NCI-H82 (cell line): ENCODE measurements at places on chromosomes 12 and 14.

DNA sequence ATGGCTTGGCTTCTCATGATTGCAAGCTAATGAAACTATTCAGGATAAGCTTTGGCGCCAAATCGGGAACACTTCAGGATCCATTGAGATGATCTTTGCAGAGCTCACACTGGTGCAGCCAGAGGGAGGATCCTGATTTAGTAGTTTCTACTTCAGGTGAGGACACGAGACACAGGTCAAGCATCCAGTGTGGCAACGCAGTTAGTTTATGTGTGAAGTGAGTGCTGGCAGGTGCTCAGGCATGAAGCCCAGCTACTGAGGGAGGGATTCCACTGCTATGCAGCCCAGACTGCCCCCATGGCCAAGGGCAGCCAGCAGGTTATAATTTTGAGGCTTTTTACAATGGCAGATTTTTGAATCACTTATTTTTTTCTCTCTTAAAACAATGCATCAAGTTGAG is 113.5 kb upstream of the PCED1B start:
- no peak for DNase-seq

DNA sequence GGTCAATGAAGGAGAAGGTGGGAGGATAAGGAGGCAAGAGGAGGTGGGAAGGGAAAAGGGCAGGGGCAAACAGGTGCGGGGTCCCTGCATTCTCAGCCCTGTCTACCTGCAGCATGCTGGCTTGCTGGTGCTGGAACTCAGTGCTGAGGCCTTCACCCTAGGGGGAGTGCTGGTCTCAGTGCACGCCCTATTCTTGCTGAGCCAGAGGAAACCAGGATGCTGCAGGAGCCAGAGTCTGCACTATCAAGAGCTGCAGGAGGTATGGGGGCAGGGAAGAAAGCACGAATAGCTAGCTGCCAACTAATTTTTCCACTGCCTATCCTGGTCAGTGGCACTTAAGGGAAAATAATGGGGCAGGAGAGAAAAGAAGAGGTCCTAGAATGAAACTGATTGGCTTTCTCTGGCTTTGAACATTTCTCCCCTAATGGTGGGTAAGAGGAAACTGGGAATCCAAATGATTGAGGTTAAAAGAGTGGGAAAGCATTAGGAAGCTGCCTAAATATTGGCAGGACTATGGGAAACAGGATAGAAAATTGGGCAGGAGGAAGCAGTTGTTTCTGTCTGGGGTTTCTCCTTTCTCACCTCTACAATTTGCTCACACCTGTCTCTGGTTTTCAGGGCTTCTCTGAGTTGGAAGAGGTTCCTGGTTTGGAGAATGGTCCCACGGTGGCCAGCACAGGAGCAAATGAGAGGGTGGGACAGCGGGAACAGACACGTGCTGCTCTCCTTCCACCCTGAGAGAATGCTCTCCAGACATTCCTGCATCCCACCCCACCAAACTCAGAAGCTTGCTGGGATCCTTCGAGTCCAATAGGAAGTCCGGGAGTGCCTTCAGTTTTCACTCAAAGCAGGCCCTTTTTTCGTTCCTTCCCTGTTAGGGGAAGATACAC is 1.9 kb downstream of the TMEM253 start:
- DNase-seq: peak; percentile 30

GRCh38 chr12:51926064-51926632 is 18.8 kb downstream of the ACVRL1 start:
- no peak for DNase-seq

DNA sequence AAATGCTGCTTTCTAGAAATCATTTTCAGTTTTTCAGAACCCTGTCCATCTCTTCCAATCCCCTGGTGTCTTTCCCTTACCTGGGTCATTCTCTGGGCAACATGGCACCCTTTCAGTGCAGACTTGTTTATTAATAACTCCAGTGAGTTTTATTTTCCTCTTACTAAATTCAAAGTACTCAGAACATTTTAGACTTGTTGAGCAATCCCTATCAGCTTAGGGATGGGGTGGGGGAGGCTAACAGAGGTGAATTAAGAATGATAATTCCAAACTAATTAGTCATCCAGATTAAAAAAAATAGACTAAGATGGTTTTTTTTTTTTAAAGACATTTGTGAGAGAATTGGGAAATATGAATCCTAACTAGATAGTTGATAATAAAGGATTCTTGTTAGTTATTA is 10.7 kb downstream of the GPRC5A start:
- no peak for DNase-seq

DNA sequence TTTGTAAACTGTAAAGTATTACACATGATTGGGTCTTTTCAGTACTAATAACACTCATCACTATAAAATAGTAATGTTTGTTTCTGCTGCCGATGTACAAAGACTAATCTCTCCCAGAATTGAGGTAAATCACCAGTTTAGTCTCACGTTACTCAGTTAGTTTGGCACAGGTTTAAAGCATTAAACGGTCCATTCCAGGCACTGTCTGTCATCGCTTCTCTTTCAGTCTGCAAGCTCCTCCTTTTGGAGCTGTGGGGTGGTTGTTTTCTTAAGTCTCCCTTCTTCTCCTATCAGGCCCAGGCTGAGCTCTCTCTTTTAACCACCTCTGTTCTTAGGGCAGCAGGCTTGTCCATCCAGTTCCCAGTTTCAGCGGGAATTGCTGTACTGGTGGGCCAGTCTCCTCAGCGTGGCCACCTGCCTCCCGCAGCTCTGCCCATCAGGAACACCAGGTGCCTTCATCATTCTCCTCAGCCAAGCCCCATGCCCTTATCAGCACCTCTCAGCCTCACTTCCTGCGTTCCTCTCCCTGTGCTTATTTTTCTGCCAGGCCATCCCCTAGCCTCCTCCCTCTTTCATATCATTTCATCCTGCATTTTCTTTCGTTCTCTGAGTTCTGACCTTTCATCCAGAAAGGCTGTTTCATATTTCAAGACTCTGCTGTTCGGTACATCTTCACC is 149.0 kb downstream of the TGFB3 start:
- DNase-seq: no peak

- DNase-seq: no peak
These were observed 13.0 kb upstream of the TRAF3 start for GRCh38 chr14:102764220-102764671.

DNA sequence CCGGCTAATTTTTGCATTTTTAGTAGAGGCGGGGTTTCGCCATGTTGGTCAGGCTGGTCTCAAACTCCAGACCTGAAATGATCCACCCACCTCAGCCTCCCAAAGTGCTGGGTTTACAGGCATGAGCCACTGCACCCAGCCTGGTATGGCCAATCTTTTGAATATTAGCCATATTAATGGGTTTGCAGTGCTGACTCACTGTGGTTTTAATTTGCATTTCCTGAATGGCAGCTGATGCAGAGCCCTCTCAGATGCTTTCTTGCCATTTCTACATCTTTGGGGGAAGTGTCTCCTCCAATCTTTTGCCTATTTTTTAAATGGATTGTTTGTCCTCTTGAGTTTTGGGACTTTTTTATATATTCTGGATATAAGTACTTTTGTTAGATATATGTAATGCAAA is 55.5 kb upstream of the NPAS3 start:
- no peak for DNase-seq

- peak; percentile 100 for DNase-seq
These were observed 1.2 kb downstream of the PPP1R3E start for GRCh38 chr14:23301288-23301968.

DNA sequence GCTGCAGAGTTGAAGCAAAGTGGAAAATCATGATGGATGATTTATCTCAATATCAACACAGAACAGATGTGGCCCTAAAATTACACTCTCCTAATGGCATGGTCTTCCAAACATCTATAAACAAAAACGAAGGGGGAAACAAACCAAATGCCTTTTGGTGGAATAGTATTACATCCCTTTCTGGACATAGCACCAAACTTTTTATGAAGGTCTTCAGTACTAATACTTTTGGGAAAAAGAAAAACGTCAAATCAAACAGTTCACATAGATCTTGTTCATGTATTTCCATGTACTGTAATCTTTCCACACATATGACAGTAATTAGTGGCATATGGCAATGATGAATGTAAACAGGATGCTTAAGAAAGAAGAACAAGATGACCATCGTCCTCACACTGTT is 22.9 kb upstream of the ANAPC7 start:
- peak; percentile 82 for DNase-seq

DNA sequence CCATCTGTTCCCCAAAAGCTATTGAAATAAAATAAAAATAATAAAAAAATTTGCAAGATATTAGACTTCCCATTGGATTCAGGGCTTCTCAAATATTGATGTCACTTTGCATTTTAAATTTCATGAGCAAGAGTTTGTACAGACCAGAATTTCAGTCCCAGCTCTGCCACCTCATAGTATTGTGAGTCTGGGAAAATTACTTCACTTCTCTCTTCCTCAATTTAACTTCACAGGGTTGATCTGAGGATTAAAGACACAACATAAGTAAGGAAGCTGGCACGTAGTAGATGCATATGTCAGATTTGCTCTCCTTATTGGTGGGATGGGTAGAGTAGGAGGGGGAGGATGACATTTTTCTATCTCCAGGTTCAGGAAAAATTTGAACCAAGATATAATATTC is 32.8 kb downstream of the COX8C start:
- no peak for DNase-seq

DNA sequence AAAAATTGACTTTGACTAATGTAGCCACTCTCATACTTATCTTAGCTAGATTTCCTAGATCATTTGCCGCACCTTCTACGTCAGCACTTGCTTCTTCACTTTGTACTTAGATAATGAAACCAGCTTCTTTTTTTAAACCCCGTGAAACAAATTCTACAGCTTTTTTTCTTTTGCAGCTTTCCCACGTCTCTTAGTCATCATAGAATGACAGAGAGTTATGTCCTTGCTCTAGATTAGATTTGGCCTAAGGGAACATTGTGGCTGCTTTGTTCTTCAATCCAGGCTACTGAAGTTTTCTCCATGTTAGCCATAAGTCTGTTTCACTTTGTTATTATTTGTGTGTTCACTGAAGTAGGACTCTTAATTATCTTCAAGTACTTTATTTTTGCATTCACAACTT is 94.9 kb downstream of the SLCO1A2 start:
- DNase-seq: no peak

GRCh38 chr12:4483885-4484823 is 38.5 kb upstream of the FGF6 start:
- DNase-seq: peak; percentile 42

DNA sequence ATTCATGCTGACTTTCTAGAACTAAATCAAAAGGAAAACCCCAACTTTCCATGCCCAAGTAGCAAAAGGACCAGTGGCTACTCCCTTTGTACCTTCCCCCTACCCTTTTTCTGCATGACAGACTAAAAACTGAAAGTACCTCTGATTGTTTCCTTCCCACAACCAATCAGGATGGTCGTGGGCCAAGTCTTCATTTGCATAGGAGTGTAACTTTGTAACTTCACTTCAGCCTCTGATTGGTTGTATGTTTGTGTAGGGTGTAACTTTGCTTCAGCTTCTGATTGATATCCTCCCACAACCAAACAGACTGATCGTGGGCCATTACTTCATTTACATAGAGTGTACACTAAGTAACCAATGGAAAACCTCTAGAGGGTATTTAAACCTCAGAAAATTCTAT is 96.5 kb downstream of the DENND5B start:
- no peak for DNase-seq

GRCh38 chr14:29039171-29039570 is 272.6 kb downstream of the FOXG1 start:
- peak; percentile 41 for DNase-seq

DNA sequence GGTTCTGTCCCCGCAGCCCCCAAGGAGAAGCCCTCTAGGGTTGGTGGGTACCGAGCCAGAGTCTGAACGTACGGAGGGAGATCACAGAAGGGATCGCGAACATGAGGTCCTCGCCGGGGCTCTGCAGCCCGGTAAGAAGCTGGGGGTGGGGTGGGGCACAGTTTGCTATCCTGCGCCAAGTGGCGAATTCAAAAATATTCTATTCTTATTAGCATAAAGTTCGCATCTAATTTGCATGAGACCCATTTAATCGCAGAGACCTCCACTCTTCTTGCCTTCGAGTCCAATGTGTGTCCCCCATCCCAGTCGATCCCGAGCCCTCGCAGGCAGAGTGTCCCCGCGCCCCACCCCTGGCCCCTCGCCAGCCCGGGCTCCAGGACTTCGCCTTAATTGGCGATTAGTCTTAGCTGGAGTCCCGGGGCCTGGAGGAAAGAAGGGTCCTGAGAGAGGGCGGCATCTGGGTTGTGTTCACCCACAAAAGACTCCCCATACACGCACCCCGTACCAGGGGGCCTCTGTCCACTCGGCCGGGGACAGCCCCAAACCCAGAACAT is 604 bp upstream of the ARHGEF25 start:
- DNase-seq: peak; percentile 88

- no peak for DNase-seq
These were observed 27.0 kb downstream of the MAP3K9 start for GRCh38 chr14:70782361-70782760.

GRCh38 chr12:47068539-47068938 is 10.9 kb upstream of the PCED1B start:
- DNase-seq: no peak

DNA sequence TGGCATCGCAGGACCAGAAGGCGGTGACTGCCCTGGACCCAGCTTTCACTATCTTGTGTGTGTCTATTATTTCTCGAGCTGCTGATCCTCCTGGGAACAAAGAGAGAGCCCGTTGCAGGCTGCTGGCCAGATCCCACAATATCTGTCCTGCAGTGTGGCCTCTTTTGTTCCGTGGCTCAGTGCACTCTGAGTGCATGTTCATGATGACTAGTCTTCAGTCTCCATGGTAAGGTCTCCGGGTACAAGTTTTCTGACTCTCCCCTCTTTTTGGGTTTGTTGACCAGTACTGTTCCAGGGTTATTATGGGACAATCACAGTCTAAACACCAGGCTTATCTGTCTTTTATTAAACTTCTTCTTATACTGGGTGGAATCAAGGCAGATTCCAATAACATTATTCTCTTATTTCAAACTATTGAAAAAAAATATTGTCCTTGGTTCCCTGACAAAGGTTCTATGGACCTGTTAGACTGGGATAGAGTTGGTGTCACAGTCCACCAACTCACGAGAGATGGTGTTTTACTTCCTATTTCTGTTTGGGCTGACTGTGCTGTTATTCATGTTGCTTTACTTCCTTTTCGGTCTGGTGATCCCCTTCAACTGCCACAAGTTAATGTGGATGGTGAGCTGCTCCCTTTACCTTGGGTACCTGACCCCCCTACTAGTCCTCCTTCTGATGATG is 192.9 kb upstream of the ALG10B start:
- DNase-seq: no peak

DNA sequence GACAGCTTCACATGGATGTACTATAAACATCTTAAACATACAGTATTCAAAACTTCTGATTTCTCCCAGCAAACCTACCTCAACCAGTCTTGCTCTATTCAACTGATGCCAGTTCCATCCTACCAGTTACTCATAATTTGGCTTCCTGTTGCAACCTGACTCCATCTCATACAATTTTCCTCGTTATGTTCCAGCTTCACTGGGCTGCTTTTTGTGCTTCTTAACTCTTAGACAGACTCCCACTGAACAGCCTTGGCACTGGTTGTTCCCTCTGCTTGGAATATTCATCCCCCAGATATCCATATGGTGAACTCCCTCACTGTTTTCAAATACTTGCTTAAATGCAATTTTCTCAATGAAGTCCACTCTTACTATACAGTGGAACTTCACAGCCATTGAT is 249.2 kb downstream of the AEBP2 start:
- DNase-seq: no peak

DNA sequence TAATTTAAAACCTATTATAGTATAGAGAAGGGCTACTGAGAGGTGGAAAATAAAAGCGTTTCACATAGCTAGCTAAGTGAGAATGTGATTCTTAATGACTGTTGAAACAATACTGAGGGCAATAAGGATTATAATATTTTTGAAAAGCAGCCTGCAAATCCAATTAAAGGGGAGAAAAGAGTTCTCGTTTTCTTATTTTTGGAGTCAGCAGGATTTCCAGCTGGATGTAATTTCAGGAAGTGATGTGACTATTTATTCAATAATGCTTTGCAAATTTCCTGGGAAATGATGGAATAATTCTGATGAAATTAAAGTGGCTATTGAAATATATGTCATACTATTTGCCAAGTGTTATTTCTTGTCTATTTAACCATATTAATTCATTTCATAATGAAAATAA is 279.1 kb downstream of the AEBP2 start:
- no peak for DNase-seq
